Activated CD8-positive, alpha-beta memory T cell treated with anti-CD3 and anti-CD28 coated beads for 1 hour (primary cell): ENCODE measurements at places on chromosomes 11 and 22.

GRCh38 chr11:114163229-114163631 is 103.7 kb downstream of the ZBTB16 start:
- DNase-seq, result no peak

DNA sequence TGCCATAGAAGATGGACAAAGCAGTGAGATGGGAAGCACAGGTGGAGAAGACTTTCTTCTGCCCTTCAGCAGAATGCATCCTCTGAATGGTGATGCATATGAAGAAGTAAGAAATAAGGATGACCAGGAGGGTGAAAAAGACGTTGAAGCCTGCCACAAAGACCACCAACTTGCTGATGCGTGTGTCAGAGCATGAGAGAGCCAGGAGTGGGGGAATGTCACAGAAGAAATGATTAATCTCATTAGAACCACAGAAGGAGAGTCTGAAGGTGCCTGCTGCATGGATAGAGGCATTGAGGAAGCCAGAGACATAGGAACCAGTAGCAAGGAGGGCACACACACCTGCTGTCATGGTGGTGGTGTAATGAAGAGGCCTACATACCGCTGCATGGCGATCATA is 550 bp downstream of the OR5B21 start:
- DNase-seq, result no peak

GRCh38 chr22:28029201-28029948 is 110.3 kb upstream of the PITPNB start:
- no peak for DNase-seq

DNA sequence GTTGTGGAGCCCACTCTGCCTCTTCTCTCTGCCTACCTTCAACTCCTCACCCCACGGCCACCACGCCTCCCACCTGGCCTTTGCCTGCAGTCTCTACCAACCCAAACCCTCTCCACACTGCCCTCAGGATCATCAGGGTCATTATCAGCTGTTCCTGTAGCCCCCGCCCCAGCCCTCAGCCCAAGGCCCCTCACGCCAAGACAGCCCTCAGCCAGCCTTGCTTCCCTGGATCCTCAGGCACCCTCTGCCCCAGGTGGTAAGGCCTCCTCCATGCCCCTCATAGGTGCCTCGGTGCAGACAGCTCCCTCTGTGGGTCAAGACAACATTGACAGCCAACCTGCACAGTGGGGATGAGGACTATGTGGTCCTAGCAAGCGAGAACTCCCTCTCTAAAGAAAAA is 1.7 kb downstream of the SBF1 start:
- peak; percentile 33 for DNase-seq

DNA sequence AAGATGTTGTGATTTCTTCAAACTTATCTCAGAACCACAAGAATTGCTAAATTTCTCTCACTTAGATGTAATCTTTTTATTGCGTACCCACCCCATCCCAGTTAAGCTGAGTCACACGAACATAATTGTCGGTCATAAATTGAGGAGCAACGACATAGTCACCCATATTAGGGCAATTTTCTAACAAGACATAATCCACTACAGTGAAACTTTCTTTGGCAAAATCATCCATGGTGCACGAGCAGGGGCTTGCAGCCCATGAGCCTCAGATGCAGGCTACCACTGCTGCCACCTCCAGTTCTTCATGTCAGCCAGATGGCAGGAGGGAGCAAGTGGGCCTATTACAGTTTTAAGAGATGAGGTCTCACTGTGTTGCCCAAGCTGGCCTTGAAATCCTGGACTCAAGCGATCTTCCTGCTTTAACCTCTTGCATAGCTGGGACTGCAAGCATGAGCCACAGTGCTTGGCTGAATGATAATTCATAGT is 70.3 kb upstream of the GRK2 start:
- DNase-seq, result no peak
